ENCODE measurements at places on chromosomes 16 and 17.
A peak's percentile ranks its signal among the peaks of the same experiment; 100 is the strongest.

GRCh38 chr16:50467943-50468748, 80.0 kb upstream of the NKD1 start:
- DNase-seq = peak; percentile 62

DNA sequence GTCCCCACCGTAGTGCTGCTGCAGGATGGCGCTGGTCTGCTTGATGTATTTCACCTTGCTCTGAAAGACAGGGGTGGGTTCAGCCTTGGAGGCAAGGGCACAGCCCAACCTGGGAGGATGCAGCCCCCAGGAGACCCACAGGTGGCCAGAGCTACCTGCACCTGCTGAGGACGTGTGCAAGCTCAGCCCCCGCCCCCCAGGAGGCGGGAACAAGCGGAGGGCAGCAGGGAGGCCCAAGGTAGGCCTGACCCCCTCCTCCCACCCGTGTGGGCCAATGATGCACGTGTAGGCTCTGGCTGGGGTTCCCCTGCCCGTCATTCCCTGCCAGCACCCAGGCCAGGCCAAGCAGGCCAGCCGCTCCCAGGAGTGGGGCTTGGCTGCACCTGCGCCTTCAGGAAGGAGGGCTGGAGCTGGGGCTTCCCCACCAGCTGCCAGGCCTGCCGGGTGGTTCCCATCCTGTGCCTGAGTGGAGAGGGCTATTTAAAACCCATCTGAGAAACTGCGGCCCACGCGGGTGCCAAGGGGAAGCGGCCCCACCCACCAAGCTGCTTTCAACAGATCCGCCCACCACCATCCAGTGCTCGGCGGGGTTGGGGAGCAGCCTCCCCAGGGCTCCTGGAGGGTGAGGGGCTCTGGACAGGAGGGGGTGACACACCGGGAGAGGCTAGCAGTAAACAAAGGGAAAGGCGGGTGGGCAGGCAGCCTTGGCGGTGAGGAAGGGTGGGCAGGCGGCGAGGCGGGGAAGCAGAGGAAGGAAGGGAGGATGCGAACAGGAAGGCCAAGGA, 3.8 kb downstream of the NTHL1 start:
- DNase-seq = no peak

- DNase-seq = no peak
Observed at GRCh38 chr16:74729783-74730683, 29.4 kb upstream of the MLKL start.

GRCh38 chr16:24145927-24146326, 110.2 kb upstream of the CACNG3 start:
- DNase-seq = no peak

DNA sequence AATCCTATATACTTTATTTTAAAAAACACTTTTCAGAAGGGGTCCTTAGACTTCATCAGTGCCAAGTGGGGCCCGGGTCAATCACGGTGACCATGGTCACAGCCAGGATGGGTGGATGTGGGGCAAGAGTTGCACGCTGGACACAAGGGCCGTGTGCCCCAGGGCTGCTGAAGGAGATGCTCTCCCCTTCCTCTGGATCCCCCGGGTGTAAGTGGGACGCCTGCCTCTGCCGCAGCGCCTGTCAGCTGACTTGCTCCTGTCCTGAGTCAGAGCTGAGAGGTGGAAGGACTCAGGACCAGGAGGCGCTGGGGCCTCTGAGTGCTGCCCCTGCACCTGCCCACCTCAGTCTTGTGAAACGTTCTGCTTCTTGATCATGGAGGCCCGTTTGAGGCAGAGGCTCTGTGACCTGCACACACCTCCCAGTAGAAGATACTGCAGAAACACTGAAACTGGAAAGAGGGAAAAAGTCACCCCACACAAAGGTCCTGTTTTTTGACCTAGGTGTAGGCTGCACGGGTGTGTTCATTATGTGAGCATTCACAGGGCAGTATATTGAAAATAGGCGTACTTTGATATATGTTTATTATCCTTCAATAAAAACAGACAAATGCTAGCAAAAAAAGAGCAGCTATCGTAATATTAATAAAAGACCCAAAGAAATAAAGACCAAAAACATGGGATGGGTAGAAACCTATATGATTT, 40.9 kb upstream of the BAHCC1 start:
- no peak for DNase-seq

- no peak for DNase-seq
Observed at GRCh38 chr16:19348578-19349315, 63.2 kb downstream of the CLEC19A start.

- no peak for DNase-seq
Observed at GRCh38 chr16:4746991-4747574, 12.7 kb downstream of the DNAAF8 start.

DNA sequence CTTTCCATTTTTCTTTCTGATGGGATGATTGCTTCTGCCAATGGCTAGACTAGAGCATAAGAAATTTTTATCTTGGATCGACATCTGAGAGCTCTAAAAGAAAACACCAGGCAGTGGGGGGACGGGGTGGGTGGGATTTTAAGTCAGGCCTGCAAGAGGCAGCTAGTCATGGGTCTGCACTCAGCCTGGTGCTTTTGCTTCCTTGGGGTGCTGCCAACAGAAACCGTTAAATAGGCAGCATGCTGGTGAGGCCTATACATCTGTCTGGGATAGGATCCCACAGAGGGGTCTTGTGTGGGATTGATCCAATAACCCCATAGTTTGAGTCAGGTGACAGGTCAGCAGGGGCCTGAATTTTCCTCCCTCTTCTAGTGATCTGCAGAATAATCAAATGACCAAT, 26.9 kb downstream of the ZNRF1 start:
- DNase-seq = no peak

GRCh38 chr17:1182811-1183170, 3.0 kb upstream of the ABR start:
- DNase-seq = no peak

- no peak for DNase-seq
Observed at GRCh38 chr17:7346761-7347614, 5.0 kb upstream of the KCTD11 start.

- peak; percentile 73 for DNase-seq
Observed at GRCh38 chr17:81365148-81365600, 30.1 kb upstream of the BAHCC1 start.

DNA sequence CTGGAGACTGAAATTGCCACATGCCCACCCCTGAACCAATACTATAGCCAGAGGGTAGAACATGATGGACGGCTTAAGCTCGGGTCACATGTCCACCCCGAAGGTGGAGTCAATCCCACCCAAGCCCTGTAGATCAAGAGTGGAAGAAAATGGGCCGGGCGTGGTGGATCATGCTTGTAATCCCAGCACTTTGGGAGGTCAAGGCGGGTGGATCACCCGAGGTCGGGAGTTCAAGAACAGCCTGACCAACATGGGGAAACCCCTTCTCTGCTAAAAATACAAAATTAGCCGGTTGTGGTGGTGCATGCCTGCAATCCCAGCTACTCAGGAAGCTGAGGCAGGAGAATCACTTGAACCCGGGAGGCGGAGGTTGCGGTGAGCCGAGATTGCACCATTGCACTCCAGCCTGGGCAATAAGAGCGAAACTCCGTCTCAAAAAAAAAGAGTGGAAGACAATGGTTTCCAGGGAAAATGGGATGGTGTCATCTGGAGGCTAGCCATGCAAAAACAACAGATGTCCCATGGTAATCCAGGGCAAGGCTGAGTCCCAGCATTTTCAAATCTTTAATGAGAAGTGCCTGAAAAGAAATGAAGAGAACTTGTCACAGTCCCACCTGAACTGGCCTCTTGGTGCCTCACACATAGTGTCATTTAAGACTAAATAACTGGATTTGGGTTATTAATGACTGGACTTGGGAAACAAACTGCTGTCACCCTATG, 30.1 kb downstream of the CD300LF start:
- peak; percentile 19 for DNase-seq

GRCh38 chr16:27721531-27722181, 171.7 kb downstream of the KATNIP start:
- no peak for DNase-seq

Measured in activated effector memory CD4-positive, alpha-beta T cell treated with anti-CD3 and anti-CD28 coated beads, Interleukin-2, amount 50 U/mL, for 16 hours (primary cell).